ENCODE measurements at places on chromosomes 4 and X. TPM values are rescaled to one million over a fixed set of nuclear protein-coding genes. Genes with fewer than 3 reads are reported as not detected.

Gene SSX4
- not detected for total RNA-seq

GRCh38 chr4:41913509-41913908, 21.7 kb upstream of the TMEM33 start:
- no peak for DNase-seq

GRCh38 chr4:113674251-113674650, 87.3 kb downstream of the CAMK2D start:
- DNase-seq = no peak

DNA sequence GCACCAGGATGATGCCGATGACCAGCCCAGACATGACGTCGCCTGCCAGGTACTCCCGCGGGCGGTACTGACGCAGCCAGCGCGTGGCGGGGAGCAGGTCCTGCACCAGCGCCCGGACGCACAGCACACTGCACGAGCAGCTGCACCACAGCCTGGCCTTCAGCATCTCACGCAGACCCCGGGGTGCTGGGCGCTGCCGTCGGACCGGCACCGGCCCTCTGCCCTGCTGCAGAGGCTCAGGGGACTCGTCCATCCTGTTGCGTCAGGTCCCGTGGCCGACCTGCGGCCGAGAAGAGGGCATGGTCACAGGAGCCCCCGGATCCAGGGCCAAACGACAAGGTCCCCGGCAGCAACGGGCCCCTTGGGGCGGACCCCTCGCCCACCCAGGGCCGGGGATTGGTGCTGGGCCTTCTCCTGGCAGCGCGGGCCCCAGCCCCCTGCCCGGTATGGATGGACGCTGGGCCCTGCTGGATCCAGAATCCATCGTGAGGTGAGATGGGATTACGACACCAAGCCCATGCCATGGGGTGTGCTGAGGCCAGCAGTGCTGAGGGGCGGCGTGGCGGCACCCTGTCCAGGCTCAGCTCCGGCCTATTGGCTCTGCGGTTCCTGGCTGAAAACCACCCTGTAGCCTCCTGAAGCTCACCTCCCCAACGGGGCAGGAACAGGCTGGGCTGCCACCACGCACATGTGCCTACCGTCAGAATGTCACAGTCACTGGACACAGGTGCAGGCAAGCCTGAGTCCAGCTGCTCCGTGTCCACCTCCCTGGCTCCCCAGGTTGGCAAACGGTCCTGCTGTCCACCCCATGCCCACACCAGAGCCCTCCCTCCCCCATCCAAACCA, 1.5 kb downstream of the SLC26A1 start:
- DNase-seq = no peak

DNA sequence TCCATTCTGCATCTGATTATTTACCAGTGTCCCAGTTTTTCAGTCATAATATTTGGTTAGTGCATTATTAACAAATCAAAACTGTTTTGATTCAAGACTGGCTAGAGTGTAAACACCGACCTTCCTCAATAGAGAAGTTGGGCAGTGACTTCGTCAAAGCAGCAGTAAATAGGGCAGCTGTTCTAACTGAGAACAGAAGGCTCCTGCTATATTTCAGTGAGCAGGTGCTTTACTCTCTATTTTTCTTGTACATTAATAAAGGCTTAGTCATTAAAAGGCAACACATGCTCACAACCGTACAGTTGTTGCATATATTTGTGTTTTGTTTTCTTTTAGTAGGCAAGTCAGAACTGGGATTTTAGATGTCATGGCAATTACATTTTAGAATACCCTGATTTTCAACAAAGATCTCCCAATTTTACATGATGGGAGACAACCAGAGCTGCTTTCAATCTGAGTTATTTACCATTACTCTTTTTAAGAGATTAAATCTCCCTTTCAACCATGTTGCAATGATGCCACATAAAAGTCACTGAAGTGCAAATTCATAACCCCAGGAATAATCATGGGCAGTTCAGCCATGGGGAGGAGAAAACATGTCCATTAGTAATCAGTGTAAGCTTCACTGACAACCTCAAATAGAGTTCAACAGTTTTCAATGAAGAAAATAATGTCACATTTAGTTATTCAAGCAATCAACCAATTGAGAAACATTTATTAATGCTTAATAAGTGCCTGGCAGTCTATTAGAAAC, 233.3 kb downstream of the NDST4 start:
- DNase-seq = no peak

GRCh38 chrX:71563921-71564320, 14.3 kb upstream of the GCNA start:
- no peak for DNase-seq

DNA sequence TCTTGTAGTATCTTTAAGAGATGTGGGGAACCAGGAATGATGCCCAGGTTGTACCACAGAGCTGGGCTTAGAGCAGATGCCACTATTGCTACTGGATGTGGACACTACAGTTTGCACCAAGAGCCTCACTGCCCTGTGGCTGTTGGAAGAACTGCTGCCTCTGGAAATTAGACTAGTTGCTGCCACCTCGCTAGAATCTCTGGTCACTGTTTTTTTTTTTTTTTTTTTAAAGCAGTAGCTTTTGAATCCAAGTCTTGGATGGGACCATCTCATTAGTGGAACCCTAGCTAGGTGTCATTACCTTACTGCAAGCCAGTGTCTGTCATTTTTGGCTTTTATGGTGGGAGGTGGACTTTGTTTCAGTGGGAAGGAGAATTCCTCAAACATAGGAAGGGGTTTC, 105.5 kb downstream of the ARHGAP10 start:
- DNase-seq = no peak

- DNase-seq = no peak
Measured at GRCh38 chr4:142383800-142384470, 462.2 kb downstream of the INPP4B start.

DNA sequence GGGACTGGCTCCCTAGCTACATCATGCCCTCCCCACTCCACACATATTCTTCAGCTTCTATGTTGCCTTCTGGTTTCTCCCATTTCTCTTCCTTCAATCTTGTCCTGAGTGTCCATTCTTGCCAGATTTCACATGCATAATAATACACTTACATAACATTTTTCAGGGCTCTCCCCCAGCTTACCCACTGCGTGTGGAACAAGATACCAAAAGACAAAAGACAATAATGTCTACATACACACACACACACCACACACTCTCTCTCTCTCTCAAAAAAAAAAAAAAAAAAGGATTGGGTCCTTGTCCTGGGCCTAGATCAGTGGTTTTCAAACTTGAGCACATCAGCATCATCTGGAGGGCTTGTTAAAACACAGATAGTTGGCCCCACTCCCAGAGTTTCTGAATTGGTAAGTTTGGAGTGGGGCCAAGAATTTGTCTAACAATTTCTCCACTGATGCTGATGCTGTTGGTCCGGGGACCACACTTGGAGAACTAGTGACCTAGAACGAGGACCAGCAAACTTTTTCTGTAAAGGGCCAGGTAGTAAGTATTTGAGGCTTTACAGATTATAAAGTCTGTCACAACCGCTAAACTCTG, 6.5 kb upstream of the SMARCA1 start:
- no peak for DNase-seq

GRCh38 chrX:153829799-153830639, at the start of gene PDZD4:
PDZD4 (minus strand) TSS chrX:153830544; CDS start chrX:153830298, 246 bp downstream.
- no peak for DNase-seq

GRCh38 chrX:19368576-19368975, 24.8 kb downstream of the PDHA1 start:
- no peak for DNase-seq

Gene COX7B2
- not detected for total RNA-seq

GRCh38 chr4:173534434-173534833, 4.4 kb upstream of the HAND2 start:
- no peak for DNase-seq

DNA sequence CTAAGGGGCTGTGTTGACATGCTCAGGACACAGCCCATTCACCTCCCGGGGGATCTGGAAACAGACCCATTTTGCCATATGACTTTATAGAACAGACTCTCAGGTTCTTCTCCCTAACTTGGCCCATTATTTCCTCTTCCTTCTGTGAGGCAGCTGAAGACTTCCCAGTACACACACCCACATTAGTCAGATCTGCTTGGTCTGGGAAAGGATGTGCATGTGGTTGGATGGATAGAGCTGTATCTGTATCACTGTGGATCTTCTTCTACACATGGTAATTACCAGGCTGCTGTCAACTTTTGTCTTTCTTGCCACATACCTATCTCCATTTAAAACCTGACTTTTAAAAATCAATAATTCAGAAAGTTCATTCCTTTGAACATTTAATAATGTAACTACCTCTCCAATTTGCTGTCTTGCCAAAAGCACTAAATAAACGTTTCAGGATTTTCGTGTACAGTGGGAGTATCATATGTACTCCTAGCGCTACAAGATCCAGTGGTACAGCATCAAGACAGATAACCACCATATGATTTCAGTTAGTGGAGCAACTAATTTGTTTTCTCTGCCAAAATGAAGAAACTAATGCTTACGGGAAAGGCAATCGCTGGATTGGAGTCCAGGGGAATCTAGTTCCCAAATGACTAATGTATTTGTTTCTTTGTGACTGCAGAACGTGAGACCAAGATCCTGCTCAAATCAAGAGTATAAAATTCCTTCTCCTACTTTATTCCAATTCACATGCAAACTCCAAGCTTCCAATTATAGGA, 134.1 kb upstream of the MAP3K15 start:
- DNase-seq = no peak

Gene TXK
- 6.4 TPM for total RNA-seq

DNA sequence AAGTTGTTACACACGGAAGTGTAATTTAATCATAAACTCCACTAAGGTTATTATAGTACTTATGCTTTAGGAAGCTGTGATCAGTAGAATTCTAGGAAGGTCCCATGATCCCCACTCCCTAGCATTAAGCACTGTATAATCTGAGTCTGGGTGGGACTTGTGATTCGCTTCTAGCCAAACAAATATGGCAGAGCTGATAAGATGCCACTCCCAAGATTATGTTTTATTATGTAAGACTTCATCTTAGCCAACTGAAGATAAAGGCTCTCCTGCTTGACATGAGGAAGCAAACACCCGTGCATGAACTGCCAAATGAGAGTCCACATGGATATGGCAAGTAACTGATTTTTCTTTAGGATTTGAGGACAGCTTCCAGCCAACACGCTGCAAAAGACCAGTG, 186.4 kb upstream of the NDST3 start:
- DNase-seq = no peak

DNA sequence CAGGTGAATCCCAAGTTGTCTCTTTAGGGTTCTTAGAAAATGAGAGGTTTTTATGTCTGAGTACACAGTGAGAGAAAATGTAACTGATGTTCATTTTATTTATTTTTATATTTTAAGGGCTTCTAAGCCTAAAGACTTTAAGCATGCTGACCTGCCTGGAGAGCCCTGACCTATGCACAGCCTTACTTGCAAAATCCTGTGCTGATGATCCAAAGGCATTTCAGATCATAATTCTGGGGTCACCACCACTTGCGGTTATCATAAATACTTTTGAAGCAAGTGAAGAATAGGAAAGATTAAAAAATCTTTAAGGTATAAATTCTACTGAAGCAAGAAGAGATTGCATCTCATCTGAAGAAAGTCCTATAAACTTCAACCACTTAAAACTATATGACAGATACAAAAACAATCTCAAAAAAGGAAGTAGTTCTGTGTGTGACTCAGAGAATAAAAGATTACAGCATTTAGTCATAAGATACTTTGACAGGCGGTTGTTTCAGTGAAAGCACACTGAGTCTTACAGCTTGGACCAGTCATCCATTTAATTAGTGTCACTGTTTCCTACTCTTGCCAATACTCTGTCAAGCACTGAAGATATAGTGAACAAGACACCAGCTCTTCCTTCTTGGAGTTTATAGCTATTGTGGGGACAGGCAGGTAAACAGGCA, 245.2 kb upstream of the DIPK2B start:
- no peak for DNase-seq

DNA sequence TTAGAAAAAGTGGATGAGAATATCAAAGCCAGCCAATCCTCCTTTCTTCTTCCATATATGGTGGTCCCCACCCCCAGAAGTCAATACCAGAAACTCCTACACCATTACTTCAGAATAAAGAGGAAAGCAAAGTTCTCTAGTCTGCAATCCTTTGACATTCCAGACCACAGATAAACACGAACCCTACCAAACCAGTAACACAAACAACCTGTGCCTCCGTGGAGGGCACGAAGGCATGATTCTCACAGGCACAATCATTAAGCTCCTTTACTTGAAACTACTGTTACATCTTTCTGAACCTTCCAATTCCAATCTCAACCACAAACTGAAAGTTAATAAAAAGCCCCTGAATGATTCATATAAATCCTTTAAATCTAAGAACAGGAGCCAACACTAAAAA, 16.3 kb downstream of the MAML3 start:
- no peak for DNase-seq

Gene SOWAHB
- not detected for total RNA-seq

GRCh38 chr4:40881851-40882250, 132.1 kb downstream of the NSUN7 start:
- DNase-seq = no peak

DNA sequence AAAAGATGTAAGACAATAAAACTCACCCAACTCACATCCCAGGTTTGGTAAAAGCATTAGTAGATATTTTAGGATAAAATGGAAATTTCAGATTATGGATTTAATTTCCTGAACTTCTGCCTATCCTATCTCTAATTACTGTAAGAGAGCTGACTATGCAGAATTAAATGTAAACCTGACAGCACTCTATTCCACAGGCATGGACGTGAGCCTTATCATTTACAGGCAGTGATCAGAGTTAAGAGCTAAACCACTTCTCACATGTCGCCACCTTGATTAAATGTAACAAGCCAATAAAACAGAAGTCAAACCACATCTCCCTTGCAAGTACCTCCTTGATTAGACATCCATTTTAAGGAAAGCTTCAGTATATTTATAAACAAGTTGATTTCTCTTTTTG, 97.5 kb upstream of the CBR4 start:
- no peak for DNase-seq

Measured in CD8-positive, alpha-beta memory T cell (primary cell).